Hematopoietic multipotent progenitor cell treated with erythropoietin and hydrocortisone succinate and interleukin-3 and kit ligand, for 8 days (in vitro differentiated cells): ENCODE measurements at places on chromosomes 6 and 20.
A peak's percentile ranks its signal among the peaks of the same experiment; 100 is the strongest.

DNA sequence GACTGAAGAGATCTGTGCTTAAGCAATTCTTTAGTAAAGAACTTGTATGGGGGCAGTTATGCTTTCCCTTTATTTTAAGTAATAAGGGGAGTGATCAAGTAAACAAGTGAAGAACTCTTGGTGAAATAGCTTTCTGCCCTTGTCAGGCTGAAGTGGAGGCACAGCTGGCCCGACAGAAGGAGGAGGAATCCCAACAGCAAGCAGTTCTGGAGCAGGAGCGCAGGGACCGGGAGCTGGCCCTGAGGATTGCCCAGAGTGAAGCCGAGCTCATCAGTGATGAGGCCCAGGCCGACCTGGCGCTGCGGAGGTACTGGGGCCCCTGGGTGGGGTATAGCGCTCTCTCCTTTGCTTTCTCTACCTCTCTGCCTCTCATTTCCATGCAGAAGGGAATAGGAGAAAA, 143.3 kb downstream of the MYO6 start:
- no peak for DNase-seq

- DNase-seq, result peak; percentile 17
These were observed 281.6 kb downstream of the PLCB1 start for GRCh38 chr20:8413691-8414090.

GRCh38 chr6:111714416-111715270, 109.0 kb upstream of the TRAF3IP2 start:
- DNase-seq, result no peak

GRCh38 chr6:98823428-98824161, 10.8 kb upstream of the POU3F2 start:
- no peak for DNase-seq

- no peak for DNase-seq
These were observed 2.1 kb upstream of the RRAGD start for GRCh38 chr6:89414215-89414614.

DNA sequence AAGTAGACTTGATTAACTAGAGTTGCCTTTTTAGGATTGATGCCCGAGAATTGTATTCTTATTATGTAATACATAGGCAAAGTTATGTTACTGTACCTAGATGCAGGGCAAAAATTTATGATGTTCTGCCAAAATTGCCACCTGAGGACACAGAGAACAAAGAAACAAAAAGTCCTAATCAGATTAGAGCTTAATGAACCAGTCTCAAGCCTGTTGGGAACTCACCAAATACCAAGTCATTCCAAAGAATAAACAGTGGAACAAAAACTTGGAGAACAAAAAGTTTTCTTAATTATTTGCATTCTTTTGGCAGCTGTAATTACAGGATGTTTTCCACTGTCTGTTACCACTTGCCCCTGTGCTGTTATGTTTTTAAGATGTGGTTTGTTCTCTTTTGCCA, 154.7 kb upstream of the SGK1 start:
- DNase-seq, result no peak

DNA sequence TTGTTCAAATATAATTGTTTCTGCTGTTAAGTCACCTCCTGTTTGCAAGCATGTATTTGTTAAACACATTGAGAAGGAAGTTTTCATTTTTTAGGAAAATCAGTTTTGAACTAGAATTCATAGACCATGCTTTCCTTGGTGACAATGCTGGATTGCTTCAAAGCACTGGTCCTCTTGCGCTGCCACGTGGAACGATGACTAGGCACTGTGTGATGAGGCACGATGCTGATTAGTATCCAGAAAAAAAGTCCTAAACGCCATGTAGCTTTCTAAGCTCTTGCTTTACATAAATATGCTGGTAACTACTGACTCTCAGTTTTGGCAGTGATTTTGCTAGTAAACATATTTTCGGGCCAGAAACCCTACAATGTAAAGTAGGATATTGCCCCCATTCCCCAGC, 11.1 kb upstream of the EXOC2 start:
- no peak for DNase-seq

- no peak for DNase-seq
These were observed 166.1 kb downstream of the CDKAL1 start for GRCh38 chr6:20700375-20700774.

- DNase-seq, result no peak
These were observed 31.8 kb downstream of the L3MBTL3 start for GRCh38 chr6:130050230-130050629.

DNA sequence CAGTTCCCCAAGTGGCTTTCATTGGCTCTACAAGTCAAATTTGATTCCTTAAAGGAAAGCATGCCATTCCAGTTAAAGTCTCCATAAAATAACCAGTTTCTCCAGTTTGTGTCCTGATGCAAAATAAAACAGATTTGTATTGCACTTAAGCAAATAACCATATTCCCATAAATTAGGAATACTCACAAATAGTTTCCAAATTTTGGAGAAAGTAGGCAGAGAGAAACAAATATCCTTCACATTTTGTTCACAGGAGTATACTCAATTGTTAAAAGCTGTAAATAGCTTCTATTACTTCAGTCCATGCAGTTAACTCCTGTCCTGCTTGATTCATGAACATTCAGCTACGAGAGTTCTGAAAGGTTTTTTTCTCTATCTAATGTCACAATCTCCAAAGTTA, 281.4 kb upstream of the RGS17 start:
- DNase-seq, result no peak

GRCh38 chr6:85449818-85450759, at the start of gene NT5E:
TSS of gene NT5E (plus strand) at chr6:85450083. CDS start at chr6:85450140, 57 bp downstream.
- no peak for DNase-seq

GRCh38 chr20:36392989-36393388, 86.8 kb downstream of the DLGAP4 start:
- no peak for DNase-seq

DNA sequence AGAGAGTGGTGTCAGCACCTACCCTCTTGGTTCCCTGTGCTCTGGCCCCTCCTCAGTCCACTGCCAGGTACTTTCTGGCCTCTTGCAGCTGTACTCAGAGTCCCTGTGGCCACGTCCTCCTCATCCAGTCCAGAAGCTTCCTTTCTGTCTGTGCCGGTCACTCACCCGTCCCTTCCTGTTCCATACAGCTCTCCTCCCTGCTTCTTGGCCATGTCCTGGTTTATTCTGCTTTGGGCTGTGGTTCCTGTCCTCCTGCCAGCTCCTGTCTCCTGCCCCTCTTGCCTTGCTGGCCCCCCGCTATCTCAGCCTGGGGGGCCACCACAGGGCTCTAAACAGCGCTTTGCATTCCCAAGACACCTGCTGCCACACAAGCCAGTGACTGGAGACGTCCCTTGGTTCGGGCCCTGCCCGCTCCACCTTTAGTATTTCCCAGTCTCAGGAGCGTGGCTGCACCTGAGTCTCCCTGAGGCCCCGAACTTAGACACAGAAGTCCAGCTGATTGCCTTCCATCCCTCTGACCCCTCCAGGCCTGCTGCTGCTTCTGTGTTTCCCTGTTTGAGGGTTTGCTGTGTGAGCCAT, 15.5 kb upstream of the RBM38 start:
- DNase-seq, result no peak

DNA sequence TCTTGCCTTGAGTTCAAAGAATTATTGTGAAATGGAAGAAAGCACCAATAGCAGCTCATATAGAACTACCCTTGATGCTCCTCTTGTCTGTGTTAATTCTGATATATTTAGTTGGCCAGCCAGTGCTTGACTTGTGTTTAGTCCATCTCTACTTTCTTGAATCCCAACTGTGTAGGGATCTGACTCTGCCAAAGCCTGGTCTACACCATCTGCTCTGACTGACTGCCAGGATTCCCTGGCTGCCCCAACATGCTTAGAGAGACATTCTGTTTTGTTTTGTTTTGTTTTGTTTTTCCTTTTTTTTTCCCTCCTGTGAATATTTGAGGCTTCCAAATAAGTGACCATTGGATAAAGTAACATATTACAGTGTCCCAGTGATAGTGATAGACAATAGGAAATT, 953.7 kb upstream of the MANEA start:
- no peak for DNase-seq

DNA sequence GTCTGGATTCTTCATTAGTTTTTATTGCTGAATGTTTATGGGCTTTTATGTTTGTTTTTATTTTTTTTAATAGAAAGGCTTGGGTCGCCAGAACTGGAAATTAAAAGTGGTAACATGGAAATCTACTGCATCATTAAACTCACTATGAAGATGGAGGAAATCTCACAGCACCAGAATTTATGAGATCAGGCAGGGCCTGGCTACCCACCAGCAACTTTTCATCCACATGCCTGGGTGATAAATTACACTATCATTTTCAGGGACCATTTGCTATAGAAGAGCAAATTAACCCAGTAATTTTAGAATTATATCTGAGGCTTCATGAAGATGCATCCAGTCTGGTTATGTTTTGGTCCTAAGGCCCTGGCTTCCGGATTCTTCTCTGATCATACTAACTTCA, 57.8 kb upstream of the PLCB4 start:
- DNase-seq, result no peak

DNA sequence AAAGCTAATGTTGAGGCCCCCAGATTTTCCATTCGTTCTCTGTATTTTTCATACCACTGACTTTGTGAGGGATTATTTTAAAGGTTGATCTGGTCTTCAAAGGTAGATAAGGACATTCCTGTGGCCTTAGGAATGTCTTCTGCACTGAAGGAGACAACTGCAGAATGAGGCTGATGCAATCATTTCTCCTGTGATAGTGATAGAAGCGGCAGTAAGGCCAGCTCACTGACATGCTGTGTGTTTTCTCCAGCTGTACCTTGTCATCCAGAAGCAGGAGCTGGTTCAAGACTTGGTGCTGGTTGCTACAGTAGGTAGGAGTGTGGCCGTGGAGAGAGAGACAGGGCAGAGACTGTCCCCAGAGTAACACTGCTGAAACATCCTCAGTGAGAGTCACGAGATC, 53.8 kb downstream of the DCBLD1 start:
- no peak for DNase-seq

DNA sequence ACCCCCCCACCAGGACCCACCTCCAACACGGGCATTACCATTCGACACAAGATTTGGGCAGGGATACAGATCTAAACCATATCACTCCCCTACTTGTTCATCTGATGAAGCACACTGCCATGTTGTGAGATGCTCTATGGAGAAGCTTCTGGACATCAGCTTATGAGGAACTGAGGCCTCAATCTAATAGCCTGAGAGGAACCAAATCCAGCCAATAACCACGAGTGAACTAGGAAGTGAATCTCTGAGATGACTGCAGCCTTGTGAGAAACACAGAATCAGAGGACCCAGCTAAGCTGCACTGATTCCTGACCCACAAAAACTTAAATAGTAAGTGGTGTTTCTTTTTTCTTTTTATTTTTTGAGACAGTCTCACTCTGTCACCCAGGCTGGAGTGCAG, 21.6 kb upstream of the ZBTB2 start:
- DNase-seq, result no peak

DNA sequence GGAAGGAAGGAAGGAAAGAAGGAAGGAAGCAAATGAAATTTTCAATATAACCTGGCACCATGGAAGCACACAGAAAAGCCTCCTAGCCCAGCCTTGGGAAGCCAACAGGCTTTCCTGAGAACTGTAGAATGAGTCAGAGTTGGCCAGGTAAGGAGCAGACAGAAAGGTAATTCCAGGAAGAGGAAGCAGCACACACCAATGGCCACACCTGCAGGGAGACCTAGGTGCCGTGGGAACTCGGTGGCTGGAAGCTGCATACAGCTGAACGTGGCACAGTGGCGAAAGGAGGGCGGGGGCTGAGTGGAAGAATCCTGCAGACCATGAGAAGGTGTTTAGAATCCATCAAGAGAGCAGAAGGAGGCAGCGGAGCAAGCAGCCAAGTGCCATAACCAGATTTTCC, 224.8 kb upstream of the RREB1 start:
- DNase-seq, result no peak

GRCh38 chr6:88367248-88367647, 201.1 kb upstream of the CNR1 start:
- DNase-seq, result no peak

- DNase-seq, result no peak
These were observed at the start of gene EYS for GRCh38 chr6:65707126-65707826. TSS of gene EYS (minus strand) at chr6:65707226. CDS start at chr6:65495410, 211,816 bp downstream.

GRCh38 chr6:85252085-85252484, 197.8 kb upstream of the NT5E start:
- DNase-seq, result no peak

DNA sequence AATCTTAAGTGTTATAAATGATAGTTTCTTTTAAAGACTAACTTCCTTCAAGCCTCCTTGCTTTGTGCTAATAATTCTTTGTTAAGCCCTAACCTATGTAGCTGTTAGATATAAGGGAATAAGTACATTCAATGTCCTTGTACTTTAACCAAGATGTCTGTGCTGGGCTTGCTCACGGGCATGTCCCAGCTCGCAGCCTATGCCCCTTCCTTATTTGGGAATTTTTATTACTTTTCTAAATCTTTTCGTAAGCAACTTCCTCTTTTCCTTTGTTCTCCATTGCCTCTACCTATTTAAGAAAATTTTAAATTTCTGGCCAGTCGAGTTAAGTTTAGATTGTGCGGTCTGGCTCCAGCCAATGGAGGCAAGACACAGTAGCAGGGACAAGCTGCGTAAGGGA, 26.0 kb upstream of the CDK19 start:
- DNase-seq, result no peak
